ENCODE measurements at places on chromosomes 5 and 9. TPM values are rescaled to one million over a fixed set of nuclear protein-coding genes. Genes with fewer than 3 reads are reported as not detected.

Gene PSAT1
- polyA plus RNA-seq, result 40.1 TPM

Gene SCGB3A2
- polyA plus RNA-seq, result 0.63 TPM

Gene SPINK13
- polyA plus RNA-seq, result not detected

Gene FAM81B
- 10.0 TPM for polyA plus RNA-seq

Gene NME5
- polyA plus RNA-seq, result 0.74 TPM

Gene S100Z
- 0.28 TPM for polyA plus RNA-seq

Gene FOCAD
- 19.4 TPM for polyA plus RNA-seq

Gene PCDHA13
- not detected for polyA plus RNA-seq

Gene CCIN
- 0.72 TPM for polyA plus RNA-seq

DNA sequence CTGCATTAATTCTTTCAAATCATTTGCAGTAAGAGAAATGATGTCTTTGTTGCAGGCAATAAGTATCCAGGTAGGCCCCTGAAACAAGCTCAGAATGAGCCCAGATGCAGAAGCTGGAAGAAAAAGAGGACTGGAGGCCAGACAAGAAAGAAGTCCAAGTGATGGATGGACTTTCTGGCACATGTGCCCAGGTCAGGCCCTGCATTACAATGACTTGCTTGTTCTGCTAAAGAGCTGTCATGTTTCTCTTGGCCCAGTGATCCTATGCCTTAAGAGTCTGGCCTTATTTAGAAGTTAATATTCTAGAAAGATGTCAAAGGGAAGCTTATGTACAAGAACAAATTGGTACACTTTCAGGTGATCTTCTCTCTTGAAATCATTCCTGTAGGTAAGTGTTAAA is 64.8 kb downstream of the DPYSL3 start:
- no peak for DNase-seq

GRCh38 chr5:132651838-132652469 is 6.0 kb upstream of the IL13 start:
- DNase-seq, result no peak

GRCh38 chr5:141878186-141878710 is at the start of gene PCDH1:
TSS of gene PCDH1 (minus strand) at chr5:141878410. CDS start at chr5:141878262, 148 bp downstream.
- DNase-seq, result no peak

DNA sequence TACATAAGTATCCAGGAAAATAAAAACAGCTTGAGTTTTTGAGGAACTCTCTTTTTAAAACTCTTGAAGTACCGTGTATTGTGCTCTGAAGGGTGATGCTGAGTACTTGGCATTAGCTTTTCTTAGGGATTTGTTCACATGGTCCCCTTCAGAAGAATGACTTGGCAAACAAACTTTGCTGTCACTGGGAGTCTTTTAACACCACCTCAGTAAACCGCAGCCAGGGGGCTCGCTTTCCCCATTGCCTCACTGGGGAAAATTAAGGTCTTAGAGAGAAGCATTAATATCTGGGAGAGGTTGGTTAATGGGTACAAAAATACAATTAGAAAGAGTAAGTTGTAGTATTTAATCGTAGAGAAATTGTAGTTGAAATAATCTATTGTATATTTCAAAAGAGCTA is 105.9 kb upstream of the DAP start:
- no peak for DNase-seq

DNA sequence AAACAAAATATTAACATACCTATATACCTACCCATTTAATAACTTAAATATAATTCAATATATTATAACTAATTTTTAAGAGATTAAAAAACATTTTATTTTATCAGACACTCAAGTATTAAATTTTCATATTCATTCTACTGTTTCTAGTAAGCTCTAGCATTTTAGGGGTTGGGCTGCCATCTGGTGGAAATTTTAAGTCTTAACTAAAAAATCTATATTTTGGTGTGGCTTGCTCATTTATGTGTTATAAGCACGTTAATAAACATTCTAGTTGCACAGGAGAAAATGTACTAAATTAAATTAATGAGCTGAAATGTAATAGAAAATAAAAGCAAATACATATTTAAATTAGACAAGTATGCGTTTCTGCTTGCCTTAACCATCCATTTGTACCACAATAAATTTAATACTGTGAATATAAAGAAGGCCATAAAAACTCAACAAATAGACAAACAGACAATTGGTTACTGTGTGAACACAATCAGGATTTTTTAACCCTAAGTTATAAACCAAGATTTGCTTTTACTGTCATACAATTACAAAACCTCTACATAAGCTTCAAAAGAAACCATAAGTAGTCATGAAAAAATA is 1728.3 kb upstream of the CDH9 start:
- DNase-seq, result peak; percentile 38

DNA sequence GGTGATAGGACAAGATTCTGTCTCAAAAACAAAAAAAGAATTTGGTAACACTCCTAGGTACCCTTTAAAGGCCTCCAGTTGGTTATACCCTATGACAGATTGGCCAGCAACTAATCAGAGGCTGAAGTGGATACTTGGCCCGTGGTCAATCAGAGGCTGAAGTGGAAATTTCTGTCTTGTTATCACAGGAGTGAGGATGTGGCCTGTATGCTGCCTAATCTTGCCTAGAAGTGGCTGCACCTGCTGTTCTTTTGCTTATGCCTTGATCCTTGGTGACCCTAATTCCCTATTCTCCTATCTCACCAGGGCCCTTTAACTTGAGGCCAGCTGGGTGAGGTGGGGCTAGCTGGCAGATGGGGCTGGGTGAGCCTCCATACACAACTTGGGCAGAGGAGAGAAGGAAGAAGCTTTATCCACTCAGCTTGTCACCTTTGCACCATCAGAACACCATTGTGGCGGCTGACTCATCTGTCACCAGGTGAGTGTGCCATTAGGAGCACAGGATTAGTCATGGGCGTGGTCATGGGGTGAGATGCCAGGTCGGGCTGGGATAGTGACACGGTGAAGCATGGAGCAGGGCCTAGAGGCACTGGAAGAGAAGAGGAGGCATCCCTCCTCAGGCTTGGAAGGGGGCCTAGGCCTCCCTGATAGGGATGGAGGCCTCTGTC is 41.5 kb downstream of the SAR1B start:
- no peak for DNase-seq

- DNase-seq, result no peak
Observed at GRCh38 chr5:127599320-127599719, 49.6 kb upstream of the CTXN3 start.

DNA sequence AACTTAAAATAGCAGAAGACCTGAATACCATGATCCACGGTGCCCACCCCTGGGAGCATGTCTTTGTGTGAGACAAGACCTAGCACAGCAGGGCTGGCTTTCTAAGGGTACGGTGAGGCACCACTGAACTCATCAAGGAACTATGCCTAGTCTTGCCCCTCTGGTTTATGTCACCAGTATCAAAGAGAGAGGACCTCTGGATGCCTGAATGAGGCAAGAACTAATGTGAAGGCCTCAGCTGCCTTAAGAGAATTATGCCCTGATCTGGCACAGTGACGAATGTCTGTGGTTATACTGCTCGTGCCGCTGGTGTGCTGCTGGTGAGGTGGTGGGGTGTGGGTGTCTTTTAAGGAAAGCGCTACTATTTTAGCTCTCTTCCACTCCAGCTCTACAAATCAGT is 23.0 kb downstream of the NREP start:
- DNase-seq, result no peak

DNA sequence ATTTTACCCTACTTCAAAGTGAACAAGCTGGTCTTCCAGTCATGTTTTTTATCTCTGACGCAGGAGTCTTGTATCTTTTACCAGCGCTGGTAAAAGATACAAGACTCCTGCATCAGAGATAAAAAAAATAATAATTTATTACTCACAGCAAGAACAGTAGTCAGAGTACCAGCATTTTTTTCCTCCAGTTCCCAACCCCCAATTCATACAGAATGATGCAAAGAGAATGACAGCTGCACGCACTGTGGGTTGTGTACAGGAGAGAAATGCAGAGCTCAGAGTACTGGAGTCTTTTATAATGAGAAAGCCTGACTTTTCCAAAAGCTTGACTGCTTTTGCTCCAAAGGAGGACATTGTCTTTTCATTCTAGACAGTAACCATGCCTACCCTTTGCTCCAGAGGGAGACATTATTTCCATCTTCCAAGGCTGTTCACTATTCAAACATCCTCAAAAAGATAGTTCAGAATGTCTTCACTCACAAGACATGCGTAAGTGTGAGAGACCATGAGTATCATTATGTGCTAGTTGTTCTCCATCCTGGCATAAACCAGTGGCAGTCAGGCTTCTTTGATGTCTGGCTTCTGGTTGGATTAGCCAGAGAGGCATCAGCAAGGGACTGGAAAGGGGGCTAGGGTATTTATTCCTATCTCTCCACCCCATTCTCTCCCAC is 14.3 kb upstream of the RANBP6 start:
- no peak for DNase-seq

- DNase-seq, result no peak
Observed at GRCh38 chr5:67896311-67896929, 319.1 kb upstream of the PIK3R1 start.

DNA sequence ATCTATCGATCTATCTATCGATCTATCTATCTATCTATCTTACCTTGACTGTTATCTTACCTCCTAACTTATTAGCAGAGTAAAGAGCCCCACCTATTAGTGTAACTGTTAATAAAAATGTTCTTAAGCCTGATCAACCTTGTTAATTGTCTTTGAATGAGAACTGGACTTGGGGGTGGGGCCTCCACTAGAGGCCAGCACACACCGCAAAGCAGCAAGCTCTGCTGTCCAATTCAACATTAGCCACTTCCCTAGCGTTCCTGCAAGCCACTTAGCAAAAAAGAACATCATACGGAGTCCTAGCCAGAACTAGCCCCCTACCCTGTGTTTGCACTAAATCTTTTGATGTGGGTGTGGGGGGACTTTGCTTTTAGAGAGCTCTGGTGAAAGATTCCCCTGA is 515.8 kb downstream of the KDM4C start:
- DNase-seq, result peak; percentile 25

- no peak for DNase-seq
Observed at GRCh38 chr5:136210259-136210658, 17.3 kb upstream of the SMIM32 start.

- DNase-seq, result no peak
Observed at GRCh38 chr5:121698690-121699089, 153.0 kb upstream of the FTMT start.

DNA sequence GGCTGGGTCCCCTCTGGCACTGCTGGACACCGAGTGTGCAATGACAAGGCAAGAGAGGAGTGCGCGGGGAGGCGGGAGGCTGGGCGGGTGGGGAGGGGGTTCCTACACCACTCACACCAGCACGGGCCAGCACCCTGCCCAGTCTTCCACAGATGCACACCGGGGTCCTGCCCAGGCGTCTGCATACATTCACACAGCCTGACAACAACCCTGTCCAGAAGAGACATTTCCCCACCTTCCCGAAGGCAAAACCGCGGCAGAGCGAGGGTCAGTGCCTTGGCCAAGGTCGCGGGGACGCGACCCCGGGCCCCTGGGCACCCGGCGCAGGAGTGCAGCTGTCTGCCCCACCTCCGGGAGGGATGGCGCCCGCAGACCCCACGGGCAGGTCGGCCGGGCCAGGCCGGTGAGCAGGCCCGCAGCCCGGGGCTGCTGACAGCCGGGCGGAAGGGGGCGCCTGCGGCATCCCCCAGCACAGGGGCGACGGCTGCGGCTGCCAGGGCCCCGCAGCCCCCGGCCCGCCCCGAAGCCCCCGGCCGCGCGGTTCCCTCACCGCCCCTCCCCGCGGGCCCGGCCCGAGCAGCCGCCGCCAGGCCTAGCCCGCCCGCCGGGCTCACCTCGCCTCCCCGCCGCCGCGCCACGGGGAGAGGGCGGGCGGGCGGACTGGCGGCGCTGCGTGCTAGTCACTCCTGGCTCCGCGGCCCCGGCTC is 496 bp downstream of the MAPK9 start:
- no peak for DNase-seq

- DNase-seq, result no peak
Observed at GRCh38 chr9:135641745-135642144, 2.4 kb upstream of the GLT6D1 start.

DNA sequence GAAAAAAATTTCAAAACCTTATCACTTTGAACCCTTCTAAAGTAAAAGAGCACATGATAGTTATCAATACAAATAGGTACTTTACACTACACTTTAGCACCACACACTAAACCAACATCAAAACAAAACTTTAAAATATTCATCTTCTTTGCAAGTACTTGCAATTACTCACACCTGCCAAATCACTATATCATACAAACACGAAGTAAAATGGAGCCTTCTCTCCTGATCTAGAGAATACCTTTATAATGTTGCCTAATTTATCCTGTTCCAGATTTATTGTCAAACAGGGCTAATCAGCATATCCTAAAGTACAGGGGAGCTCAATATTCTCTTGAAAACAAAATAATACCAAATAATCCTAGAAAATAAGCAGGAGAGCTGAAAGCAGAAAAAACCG is 3.0 kb downstream of the RNF145 start:
- no peak for DNase-seq

GRCh38 chr9:32580631-32581300 is 7.8 kb upstream of the NDUFB6 start:
- DNase-seq, result no peak

GRCh38 chr5:73485715-73486114 is 12.5 kb upstream of the BTF3 start:
- no peak for DNase-seq

- peak; percentile 42 for DNase-seq
Observed at GRCh38 chr5:134524272-134524825, 1.1 kb upstream of the JADE2 start.

DNA sequence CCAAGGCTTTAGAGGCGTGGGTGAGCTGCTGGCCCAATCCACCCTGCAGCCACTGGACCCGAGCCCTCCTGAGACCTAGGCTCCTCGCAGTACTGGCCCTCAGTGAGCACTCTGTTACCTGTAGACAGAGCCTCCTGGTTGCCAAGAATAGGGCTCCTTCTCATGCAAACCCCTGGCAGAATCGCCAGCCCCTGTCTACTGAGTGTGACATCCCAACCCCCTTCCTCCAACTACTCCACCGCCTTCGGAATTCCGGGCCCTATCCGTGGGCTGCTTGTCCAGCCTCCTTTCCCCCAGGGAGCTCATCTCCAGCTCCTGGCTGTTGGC is 23.8 kb upstream of the COL5A1 start:
- no peak for DNase-seq

DNA sequence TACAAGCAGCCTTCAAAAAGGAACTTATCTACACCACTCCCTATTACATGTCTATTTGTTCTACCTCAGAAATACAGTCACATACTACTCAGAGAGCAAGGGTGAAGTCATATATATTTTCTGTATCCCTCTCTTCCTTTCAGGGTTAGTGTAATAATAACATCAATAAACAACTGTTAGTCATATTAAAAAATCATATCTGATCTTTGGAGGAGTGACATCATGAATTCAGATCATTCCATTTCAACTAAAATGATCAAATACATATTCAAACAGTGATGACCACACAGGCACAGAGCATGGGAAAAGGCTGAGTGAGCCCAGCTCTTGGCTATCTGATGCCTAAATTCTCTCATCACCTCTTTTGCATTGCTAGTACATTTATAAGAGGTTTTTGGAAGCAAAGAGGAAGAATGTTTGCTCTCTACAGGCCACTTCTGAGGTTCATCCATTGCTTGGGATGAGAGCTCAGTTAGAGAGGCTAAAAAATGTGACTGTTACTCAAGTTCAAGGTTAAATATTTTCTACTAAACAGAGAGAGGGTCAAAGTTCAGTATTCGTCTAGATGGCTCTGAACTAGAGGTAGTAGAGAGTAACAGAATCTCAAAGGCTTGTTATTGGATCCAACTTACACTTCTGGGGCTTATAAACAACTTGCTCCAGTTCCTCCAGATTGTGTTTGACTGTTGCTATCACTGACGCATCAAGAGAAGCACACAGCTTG is 39.0 kb downstream of the RIGI start:
- DNase-seq, result no peak

All from muscle of arm (tissue), 14 donors.